ENCODE measurements at places on chromosomes 13 and 19.

DNA sequence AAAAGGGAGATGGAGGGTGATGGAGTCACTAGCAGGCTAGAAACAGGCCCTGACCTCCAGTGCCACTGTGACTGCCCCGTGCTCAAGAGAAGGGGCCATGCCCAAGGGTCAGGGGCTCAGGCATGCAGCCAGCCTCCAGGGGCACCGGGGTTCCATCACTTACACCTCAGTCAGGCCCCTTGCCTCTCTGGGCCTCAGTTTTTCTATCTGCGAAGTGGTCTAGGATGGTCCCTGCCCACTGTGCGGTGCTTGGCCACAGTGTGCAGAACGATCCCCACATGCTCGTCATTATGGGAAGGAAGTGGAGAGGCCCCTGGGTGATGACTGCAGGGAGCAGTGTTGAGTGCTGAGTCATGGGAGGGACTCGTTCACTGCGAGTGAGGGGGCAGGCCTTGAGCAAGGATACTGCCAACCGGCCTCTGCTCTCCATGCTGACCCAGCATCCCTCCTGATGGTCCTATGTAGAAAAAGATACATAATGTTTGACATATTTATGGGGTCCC lies 23.1 kb downstream of the TMED1 start:
- DNase-seq: no peak

DNA sequence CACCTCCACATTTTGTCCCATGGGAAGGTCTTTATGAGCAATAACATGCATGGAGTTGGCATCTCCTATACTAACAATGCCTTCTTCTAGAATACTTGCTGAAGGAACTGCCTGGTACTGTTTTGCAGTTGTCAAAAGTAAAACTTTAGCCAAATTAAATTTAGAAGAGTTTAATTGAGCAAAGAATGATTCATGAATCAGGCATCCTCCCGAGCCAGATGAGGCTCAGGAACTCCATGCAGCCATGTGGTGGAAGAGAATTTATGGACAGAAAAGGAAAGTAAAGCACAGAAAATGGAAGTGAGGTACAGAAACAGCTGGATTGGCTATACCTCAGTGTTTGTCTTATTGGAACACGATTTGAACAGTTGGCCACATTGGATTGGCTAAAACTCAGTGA lies 1081.9 kb downstream of the SLITRK1 start:
- no peak for DNase-seq

GRCh38 chr13:94705081-94706030 lies 7.0 kb downstream of the SOX21 start:
- DNase-seq: no peak

GRCh38 chr19:52896431-52897137 lies 851 bp downstream of the ZNF320 start:
- DNase-seq: no peak

Measured in vagina (tissue), 2 donors.